ENCODE measurements at places on chromosomes 5 and 9.

- no peak for DNase-seq
These were observed 925.3 kb downstream of the TLE4 start for GRCh38 chr9:80496901-80497556.

- DNase-seq, result no peak
These were observed 674 bp downstream of the TSPAN17 start for GRCh38 chr5:176647843-176648473.

- no peak for DNase-seq
These were observed 44.6 kb downstream of the TSSK1B start for GRCh38 chr5:113390224-113390623.

DNA sequence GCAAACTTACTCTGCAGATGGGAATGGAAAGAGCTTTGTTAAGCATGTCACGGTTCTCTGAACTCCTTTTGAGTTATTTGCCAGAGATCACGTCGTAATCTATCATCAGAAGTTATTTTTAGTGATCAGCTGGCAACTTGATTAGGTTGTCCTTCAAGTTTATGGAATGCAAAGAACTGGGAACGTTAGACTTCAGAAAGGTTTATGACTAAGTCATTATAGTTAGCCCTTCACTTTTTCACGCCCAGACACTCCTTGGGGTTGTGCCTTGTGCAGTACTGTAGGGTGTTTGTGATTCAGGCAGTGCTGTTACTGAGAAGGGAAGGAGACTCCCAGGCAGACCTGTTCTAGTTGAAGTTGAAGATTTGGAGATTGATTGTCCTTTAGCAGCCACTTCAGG lies 26.8 kb upstream of the PHF2 start:
- DNase-seq, result no peak

- peak; percentile 49 for DNase-seq
These were observed 27.8 kb downstream of the TNFSF15 start for GRCh38 chr9:114777821-114778609.

GRCh38 chr9:133783331-133783731 lies 45.2 kb upstream of the SARDH start:
- no peak for DNase-seq

All from DND-41 (cell line).